ENCODE measurements at places on chromosomes 12 and 14.

DNA sequence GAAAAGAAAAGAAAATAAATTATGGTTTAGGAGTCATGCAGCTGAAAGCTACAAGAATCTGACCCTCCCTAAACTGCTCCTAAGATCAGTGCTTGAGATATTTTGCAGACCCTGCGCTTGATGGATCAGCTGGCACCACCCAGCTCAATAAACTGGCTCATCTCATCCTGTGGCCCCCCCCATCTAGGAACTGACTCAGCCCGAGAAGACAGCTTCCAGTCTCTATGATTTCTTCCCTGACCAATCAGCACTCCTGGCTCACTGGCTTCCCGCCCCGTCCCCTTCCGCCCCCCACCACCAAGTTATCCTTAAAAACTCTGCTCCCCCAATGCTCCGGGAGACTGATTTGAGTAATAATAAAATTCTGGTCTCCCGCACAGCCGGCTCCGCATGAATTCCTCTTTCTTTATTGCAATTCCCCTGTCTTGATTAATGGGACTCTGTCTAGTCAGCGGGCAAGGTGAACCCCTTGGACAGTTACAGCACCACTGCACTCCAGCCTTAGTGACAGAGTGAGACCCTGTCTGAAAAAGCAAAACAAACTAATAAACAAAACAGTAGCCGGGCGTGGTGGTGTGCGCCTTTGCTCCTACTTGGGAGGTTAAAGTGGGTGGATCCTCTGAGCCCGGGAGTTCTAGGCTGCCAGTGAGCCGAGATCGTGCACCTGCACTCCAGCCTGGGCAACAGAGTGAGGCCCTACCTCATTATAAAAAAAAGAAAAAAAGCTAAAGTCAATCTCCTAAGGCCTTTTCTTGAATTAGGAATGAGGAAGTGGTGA is 24.5 kb upstream of the SPTLC2 start:
- no peak for DNase-seq

DNA sequence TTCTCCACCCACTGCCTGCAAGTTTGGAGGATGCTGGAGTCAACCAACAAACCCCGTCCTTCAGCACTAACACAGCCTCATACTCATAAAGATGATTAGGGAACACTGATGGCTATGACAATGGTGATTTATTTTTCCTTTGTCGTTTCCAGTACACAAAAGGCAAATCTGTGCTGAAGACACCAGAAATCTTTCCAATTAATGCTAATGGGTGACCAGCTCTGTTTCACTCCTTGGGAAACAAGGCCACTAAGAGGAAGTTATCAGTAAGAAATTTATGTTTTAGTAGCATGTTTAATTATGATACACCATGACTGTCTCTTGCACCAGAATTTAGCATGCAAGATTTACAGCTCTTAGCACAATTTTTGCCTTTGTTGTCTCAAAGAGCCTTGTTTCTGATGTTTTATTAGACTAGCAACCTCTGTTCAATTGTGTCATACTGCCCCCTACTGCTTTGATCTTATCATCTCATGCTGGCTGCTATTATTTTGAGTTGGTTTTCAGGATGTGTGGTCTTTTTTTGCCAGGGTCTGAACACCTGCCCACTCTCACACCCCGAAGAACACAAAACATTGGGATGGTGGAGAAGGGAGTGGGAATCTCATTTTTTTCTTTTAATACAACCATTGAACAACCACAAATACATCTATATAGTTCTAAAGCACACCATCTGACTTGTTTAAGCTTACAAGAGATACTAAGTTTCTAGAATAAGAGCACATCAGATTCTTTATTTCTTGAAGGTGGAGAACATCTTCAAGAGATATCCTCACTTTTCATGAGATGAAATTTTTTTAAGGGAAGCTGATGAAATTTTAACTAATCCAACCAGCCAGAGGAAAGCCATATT is 160.9 kb downstream of the SPTSSA start:
- DNase-seq, result no peak

GRCh38 chr12:110277530-110278254 is 3.4 kb upstream of the ATP2A2 start:
- no peak for DNase-seq

DNA sequence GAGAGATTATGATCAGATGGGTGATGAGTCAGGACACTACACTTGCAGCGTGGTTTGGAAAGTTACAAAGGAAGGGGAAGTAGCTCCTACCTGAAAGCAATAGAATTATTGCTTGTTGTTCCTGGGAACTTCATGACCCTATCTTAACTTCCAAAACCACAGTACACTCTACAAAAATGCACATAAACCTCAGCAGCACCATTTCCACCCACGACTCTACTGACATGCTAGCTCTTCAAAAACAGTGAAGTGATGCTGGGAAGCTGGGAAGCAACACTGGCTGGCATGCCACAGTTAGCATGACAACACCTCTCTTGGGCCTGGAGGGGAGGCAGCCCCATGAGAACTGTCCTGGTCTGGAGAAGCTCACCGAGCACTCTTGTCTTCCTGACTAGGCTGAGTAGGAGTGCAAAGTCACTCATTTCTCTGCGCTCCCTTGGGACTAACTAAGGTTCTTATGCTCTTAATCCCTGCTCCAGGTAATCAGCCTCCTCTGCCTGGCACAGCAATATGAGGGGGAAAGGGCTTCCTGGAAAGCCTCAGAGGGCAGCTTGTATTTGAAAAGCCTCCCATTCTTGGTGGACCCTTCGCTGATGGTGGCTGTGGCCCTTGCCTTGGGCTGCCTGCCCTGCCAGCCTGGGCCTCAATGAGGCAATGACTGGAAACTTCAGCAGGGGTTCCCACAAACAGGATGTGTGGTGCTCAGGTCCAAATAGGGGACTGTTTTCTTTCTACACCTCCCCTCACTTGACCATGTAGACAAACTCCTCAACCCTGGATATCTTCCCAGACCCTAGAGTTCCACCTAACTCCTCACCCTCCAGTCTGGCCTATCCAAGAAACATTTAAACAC is 1.2 kb downstream of the KRT3 start:
- DNase-seq, result no peak

GRCh38 chr12:10386857-10387256 is 3.0 kb downstream of the KLRK1 start:
- no peak for DNase-seq

GRCh38 chr14:24224618-24225071 is 7.5 kb downstream of the NEDD8 start:
- no peak for DNase-seq

GRCh38 chr12:121751034-121751433 is 38.5 kb downstream of the TMEM120B start:
- no peak for DNase-seq

GRCh38 chr12:68641138-68641537 is 30.4 kb downstream of the RAP1B start:
- DNase-seq, result no peak
